ENCODE measurements at places on chromosomes 6 and 20. TPM values are rescaled to one million over a fixed set of nuclear protein-coding genes. Genes with fewer than 3 reads are reported as not detected.

FILIP1 gene
- 21.6 TPM for total RNA-seq

NFATC2 gene
- total RNA-seq: 7.6 TPM

NT5DC1 gene
- 49.7 TPM for total RNA-seq

DNA sequence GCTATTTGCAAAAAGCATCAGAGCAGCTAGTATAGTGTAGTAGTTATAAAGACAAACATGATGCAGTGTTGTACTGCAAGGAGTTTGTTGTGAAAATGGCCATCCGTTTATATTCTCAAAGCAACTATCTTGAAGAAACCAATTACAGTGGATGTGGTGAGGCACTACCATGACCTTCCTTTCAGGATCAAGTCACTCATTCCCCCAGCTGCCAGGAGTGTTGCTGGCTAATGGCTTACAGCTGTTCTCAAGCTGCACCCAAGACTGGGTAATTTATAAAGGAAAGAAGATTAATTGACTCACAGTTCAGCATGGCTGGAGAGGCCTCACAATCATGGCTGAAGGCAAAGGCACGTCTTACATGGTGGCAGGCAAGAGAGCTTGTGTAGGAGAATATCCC is 29.0 kb downstream of the ADGRF4 start:
- no peak for DNase-seq

DNA sequence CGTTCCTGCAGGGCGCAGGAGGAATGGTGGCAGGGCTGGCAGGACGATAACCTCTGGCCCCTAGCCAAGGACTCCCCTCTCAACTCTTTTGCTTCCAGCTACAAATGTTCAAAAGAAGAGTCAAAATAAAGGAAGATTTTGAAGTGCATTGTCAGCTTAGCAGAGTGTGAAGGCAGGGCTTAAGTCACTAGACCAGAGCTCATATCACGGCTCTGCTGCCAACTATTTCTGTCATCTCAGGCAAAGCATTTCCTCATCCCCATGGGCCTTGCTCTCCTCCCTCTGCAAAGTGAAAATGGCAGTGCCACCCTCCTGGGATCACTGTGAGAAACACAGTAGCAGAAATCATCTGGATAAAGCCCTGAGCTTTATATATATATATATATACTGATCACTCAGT is 36.7 kb downstream of the CFAP61 start:
- DNase-seq: no peak

DNA sequence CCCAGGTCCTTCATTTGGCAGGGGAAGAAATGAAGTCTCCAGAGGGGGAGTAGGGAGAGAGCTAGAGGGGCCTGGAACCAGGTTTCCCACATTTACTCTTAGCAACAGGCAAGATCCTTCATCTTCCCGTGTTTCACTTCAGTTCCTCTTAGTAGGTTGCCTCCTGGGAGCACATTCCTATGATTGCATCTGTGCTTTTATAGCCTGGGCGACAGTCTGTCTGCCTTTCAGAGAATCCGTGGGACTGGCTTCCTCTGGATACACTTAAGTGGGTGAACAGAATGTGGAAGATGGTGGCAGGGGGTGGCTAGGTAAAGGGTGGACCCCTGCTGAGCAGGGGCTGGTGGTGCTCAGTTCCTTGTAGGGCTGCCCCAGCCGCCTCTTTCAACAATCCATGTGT is 33.4 kb downstream of the STK35 start:
- no peak for DNase-seq
